ENCODE measurements at places on chromosomes 1 and 21.

DNA sequence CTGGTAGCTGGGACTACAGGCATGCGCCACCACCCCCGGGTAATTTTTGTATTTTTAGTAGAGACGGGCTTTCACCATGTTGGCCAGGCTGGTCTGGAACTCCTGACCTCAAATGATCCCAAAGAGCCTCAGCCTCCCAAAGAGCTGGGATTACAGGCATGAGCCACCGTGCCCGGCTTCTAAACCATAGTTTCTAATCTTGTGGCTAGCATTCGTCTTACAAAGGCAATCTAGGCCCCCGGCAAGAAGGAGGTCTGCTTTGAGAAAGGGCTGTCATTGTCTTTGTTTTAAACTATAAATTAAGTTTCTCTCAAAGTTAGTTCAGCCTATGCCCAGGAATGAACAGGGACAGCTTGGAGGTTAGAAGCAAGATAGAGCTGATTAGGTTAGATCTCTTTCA lies 10.3 kb upstream of the L1TD1 start:
- DNase-seq: no peak

GRCh38 chr1:15578921-15579682 lies 5.7 kb downstream of the AGMAT start:
- peak; percentile 72 for DNase-seq

GRCh38 chr1:106254748-106255147 lies 801.7 kb upstream of the PRMT6 start:
- no peak for DNase-seq

DNA sequence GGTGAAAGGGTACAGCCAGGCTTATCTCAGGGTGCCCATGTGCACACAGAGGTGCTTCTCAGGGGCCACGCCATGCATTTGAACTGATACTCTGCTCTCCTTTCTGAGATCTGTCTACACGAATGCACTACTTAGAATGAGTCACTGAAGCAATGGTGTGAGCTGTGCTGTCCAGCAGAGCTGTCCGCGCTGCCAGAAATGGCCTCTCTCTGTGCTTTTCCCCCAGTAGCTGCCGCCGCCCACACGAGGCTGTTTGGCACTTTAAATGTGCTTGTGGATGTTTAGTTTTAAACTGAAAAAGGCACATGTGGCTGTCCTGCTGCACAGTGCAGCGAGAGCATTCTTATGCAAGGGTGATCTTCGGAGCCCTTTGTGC lies 87.1 kb upstream of the COL6A1 start:
- DNase-seq: no peak

Data from GM12865 (cell line).